ENCODE measurements at places on chromosomes 6 and 20. TPM values are rescaled to one million over a fixed set of nuclear protein-coding genes. Genes with fewer than 3 reads are reported as not detected.

SIRPB1 gene
- 2.0 TPM for polyA plus RNA-seq

OR2H1 gene
- not detected for polyA plus RNA-seq

TMEM244 gene
- polyA plus RNA-seq, result 0.84 TPM

LRP11 gene
- 1.7 TPM for polyA plus RNA-seq

FOXA2 gene
- polyA plus RNA-seq, result not detected

LTA gene
- 16.3 TPM for polyA plus RNA-seq

IRF4 gene
- polyA plus RNA-seq, result 22.9 TPM

SPTLC3 gene
- polyA plus RNA-seq, result not detected
